ENCODE measurements at places on chromosomes 2 and 18.

DNA sequence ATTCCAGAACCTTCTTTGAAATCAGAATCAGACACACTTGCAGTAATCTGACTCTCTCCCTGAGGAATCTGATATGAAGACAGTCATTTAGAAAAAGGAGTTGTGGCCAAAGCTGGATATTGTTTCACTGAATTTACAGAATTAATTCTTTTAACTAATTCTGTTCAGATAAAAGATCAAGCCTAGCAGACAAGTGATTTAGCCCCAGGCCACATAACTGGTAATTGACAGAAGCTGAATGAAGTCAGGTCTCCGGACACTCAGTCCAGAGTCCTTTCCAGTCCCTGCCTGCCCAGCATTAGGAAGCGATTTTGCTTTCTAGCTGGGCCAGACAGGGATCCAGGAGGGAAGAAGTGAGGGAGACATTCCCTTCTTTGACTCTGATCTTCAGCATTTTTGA lies 110.7 kb upstream of the AQP4 start:
- no peak for DNase-seq

DNA sequence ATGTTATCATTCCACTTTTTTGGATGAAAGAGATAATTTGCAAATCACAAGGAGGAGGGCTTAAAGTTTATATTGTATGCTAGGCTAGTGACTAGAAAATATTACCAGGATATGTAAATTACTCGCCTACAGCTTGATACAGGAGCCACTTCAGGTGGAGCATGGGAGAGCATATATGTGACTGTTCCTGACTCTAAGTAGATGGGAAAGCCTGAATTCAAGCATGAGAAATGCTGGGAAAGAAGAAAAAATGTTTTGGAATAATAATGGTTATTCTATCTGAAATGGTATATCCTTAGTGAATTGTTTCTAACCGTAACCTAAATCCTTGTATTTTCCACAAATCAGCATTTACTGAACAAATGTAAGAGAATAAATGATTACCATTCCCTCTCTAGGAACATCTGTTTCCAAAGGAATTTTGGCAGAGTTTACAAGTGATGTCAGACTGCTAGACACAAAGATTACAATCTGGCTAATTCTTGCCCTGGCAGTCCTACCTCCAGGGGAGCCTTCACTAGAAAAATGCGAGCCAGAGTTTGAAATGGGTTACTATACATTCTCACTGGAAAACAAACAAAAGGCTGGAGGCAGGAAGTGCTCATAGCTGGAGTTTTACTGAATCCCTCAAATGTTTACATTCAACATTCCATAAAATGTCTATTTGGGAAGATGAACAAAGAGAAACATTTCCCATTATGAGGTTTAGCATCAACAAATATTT lies 129.4 kb upstream of the MAPRE2 start:
- DNase-seq = no peak

DNA sequence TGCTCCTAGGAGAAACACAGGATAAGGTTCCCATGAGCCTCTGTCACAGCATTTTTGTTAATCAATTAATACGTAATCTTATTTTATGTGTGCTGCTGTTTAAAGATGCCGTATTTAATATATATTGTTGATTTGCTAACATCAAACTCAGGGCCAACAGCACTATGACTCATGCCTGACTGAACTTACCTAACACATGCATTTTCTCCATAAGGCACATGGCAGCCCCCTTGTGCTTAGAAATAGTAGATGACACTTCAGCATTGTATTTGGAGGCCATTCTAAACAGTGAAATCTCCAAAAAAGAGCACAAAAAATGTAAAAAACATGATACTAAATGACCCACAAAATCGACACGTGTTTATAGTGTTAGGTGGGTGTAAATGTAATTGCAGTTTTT lies 314.8 kb downstream of the MYCN start:
- DNase-seq = no peak

GRCh38 chr2:206824993-206825392 lies 59.6 kb downstream of the FASTKD2 start:
- DNase-seq = no peak

DNA sequence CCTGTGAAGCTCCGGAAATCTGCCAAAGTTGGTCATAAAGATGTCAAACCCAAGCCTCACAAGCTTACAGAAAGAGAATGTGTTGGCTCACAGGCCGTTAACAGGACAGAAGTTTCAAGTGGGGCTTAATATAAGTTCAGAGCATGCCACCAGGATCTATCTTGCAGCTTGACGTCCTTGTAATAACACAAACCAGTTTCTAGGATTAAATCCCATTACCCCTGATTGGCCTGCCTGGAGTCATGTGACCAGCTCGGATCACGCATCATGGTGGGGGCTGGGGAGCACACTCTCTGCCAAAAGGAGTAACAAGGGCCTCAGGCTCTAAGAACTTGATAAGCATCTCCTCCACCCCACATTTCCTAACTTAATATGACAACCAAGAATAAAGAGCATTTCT lies 38.9 kb upstream of the SCG2 start:
- no peak for DNase-seq

- no peak for DNase-seq
These were observed 91.8 kb downstream of the MTCL1 start for GRCh38 chr18:8797206-8797605.

DNA sequence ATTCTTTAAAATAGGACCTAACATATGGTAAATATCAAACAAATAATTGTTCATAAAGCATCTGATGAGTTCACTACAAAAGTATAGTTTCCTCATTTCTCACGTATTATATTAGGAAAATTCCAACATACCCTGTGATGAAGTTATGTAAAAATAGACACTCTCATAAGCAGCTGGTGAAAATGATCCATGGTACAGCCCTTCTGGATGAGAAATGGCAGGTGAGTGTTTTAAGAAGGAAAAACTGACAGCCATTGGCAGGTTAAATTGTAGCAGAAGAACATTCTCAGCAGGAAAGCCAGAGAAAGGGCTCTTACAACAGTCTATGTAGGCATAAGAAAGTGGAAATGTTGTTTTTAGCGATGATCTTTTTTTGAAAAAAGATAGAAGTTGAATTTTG lies 706.5 kb upstream of the FSHR start:
- no peak for DNase-seq
